ENCODE measurements at places on chromosomes 7 and 10.

DNA sequence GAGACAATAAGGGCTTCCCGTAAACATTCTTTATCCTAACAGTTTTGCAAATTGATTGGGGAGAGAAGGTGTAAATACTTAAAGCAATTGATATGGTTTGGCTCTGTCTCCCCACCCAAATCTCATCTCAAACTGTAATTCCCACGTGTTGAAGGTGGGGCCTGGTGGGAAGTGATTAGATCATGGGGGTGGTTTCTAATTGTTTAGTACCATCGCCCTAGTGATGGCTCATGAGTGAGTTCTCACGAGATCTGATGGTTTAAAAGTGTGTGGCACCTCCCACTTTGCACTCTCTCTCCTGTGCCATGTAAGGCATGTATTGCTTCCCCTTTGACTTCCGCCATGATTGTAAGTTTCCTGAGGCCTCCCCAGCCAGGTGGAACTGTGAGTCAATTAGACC lies 22.1 kb upstream of the CAPZA2 start:
- H3K4me1 ChIP-seq, result peaks cover 10% of the 10 kb centered on the region
- no peak overlapping the region for H3K27ac ChIP-seq
- no peak overlapping the region for H3K4me3 ChIP-seq
- H3K27me3 ChIP-seq, result no peaks in the 10 kb centered on the region
- no peaks in the 10 kb centered on the region for H3K36me3 ChIP-seq

DNA sequence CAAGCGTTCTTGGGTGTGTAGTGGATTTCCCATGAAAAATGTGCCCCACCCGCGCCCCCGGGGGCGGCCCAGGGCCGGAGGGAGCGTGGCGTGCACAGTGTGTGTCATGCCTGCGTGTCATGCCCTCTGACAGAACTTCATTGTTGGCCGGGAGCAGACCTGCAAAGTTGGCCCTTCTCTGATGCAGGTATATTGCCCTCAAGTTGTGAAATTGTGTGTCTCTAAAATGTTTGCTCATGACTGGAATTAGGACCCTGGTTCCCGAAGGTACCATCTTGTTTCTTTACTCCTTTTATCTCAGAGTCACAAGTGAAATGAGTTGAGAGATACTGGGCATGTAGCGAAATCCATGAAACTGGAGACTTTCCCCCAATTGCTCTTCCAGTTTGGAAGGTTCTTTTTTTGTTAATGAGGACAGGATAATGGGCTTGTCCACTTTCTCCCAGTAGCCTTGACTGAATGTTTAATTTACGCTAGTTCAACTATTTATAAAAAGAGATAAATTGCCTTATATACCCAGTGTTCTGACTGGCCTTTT lies 26.2 kb downstream of the ADK start:
- H3K27ac ChIP-seq, result peak overlapping the region; percentile 78
- no peak for DNase-seq
- no peaks in the 10 kb centered on the region for H3K27me3 ChIP-seq

DNA sequence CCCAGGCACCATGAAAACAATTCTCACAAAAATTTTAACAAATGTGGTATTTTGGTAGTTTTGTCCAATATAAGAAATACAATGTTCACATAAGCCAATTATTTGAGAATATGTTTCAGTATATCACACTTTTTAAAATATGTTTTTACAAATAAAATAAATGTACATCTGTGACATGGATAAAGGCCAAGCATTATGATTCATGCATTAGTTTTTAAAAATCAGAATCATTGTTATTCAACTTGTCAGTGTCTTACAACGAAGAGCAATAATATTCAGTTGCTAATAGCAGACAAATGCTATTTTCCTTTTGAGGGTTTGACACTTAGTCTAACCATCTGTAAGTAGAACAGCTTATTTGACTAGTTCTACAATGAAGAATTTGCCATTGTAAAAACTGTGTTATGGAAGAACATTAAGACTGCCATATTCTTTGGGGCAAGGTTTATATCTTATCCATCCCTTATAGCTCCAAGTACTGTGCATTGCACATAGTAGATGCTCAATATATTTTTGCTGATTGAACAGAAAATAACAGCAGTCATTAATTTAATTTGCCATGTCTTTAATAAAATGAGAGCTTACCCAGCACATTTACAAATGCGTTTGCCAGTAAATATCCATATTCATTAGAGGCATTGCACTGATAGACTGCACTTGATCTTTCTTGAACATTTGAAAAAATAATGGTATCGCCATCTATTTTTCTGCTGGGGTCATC lies 67.4 kb upstream of the LAMB4 start:
- no peak overlapping the region for H3K4me3 ChIP-seq
- H3K4me1 ChIP-seq, result peaks cover 3% of the 10 kb centered on the region
- no peaks in the 10 kb centered on the region for H3K36me3 ChIP-seq

DNA sequence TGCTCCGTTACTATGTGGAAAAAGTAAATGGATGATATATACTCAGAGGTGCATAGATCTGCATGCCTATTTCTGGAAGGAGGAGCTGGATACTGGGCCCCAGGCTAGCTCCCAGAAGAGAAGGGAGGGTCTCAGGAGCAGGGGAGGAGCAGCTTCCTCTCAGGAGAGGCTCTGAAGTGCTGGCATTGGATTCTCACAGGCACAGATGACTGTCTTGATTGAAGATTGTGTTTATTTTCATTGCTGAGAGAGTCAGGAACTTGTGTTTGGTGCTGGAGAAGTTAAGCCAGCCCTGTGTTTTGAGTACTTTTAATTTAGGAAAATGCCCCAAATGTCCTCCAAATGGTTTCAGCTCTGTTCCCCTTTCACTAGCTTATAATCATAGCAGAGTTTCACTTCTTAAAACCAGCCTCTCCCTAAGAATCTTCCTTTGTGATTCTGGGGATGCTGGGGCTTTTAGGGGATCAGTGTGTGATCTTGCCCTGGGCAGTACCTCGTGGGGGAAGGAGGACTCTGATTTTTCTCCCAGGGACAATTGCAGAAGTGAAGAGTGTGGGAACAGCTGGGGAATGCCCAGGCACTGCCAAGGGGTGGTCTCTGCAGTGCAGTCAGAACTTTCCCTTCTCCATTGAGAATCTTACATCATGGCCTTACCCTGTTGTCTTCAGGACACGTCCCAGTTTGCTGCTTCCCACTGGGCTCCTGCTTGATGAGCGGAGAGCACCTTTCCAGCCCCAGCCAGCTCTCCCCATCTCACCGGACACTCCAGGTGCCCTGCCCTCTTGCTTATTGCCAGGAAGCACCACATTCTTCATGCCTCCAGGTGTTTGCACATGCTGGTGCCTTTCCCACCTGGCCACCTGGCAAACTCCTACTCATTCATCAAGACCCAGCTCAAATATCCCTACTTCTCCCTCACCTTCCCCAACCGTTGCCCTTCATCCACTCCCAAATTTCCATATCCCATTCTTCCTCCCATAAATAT lies 102.8 kb downstream of the ARHGAP22 start:
- no peak for DNase-seq
- no peaks in the 10 kb centered on the region for H3K36me3 ChIP-seq
- peaks cover 6% of the 10 kb centered on the region for H3K4me1 ChIP-seq
- H3K27me3 ChIP-seq, result no peaks in the 10 kb centered on the region
- no peak overlapping the region for H3K4me3 ChIP-seq

GRCh38 chr10:33754052-33754451 lies 419.6 kb upstream of the NRP1 start:
- H3K36me3 ChIP-seq, result no peaks in the 10 kb centered on the region
- DNase-seq, result no peak
- H3K27ac ChIP-seq, result no peak overlapping the region
- H3K4me1 ChIP-seq, result no peaks in the 10 kb centered on the region
- no peaks in the 10 kb centered on the region for H3K27me3 ChIP-seq
- H3K4me3 ChIP-seq, result no peak overlapping the region

All from HCT116 (cell line).